ENCODE measurements at places on chromosomes 1 and 21. TPM values are rescaled to one million over a fixed set of nuclear protein-coding genes. Genes with fewer than 3 reads are reported as not detected.

GRCh38 chr1:115068826-115069585 lies 20.3 kb downstream of the TSPAN2 start:
- peak; percentile 17 for DNase-seq

Gene MTARC1
- 0.72 TPM for polyA plus RNA-seq

DNA sequence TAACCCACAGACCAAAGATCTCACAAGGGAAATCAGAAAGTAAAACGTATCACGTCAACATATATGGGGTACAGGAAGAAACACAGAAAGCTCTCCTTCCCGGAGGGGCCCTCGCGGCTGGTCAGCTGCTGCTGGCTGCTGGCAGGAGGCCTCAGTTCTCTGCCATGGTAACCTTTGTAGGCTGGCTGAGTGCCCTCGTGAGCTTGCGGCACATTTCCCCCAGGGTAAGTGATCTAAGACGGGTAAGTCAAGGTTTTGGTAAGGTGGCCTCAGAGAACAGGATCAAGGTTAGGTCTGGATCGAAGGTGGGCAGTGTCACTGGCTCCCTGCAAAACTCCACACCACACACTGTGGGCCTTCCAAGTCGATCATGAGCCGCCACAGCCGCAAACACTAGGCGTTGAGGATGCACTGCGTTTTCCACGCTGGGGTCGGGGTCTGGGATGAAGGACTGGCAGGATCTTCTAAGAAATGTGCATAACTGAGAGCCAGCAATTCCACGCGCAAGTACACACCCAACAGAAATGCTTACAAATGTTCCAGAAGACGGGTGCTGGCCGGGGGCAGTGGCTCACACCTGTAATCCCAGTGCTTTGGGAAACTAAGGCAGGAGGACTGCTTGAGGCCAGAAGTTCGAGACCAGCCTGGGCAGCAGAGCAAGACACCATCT lies 33.9 kb downstream of the WDR4 start:
- no peak for DNase-seq

GRCh38 chr1:218456444-218456843 lies 111.3 kb downstream of the TGFB2 start:
- DNase-seq: no peak

GRCh38 chr21:22889445-22889844 lies 1891.2 kb downstream of the NCAM2 start:
- DNase-seq: no peak

- DNase-seq: no peak
These were observed 1.1 kb upstream of the KCNQ4 start for GRCh38 chr1:40782371-40782956.

DNA sequence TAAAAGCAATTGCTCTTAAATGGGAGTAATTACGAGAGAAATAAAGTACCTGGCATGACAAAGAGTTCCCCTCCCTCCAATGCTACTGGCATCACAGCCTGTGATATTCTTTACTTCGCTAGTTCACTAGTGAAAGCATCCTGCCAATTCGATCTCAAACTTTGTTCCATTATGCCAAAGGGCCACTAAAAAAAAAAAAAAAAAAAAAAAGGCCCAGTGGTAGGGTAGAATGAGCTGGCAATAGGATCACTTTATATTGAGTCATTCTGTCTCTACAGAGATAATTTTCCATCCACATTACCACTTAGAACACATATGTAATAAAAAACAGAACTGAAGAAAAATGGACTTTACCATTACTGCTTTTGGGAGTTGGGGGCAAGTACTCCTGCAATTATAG lies 11.2 kb downstream of the PUM1 start:
- DNase-seq: peak; percentile 38

Gene CRYZL1
- 28.5 TPM for polyA plus RNA-seq

Gene SMYD2
- 32.7 TPM for polyA plus RNA-seq

Gene C1orf87
- polyA plus RNA-seq: not detected

DNA sequence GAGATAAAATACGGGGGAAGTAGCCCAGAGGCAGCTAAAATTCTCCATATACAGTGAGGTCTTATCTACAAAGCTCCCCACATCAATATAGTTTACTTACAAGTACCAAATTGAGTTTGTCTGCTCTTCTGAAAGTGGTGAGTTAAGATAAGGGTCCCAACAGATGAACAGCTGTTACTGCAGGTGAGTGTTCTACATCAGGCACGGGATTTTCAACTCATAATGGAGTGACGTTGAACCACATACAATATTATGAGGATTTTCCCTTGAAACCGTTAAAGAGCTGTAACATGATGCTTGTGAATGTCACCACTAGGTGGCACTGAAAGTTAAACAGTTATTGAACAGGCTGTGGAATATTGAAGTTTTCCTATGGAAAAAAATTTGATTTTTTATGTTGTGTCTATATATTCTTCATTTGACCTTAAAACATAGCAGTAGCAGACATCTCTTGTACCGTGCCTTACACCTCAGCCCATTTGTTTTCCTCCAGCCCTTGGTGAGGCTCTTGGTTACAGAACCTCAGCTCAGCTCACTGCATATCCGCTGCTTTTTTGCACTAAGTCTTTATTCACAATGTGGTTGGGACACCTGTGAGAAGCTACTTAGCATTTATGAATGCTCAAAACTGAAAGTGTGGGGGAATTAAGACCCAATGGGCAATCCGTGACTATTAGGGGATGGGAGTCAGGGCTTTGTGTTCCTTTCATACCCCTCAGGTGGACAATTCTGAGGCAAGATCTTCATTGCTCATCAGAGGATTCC lies 23.2 kb downstream of the CD1D start:
- peak; percentile 76 for DNase-seq

GRCh38 chr1:229271448-229272159 lies 693 bp downstream of the RAB4A start:
- peak; percentile 38 for DNase-seq

GRCh38 chr1:100035214-100035613 lies 65.4 kb downstream of the SLC35A3 start:
- no peak for DNase-seq

GRCh38 chr1:115827452-115828044 lies 13.4 kb downstream of the NHLH2 start:
- no peak for DNase-seq

- DNase-seq: peak; percentile 12
These were observed 642 bp downstream of the HCRTR1 start for GRCh38 chr1:31617916-31618746.

DNA sequence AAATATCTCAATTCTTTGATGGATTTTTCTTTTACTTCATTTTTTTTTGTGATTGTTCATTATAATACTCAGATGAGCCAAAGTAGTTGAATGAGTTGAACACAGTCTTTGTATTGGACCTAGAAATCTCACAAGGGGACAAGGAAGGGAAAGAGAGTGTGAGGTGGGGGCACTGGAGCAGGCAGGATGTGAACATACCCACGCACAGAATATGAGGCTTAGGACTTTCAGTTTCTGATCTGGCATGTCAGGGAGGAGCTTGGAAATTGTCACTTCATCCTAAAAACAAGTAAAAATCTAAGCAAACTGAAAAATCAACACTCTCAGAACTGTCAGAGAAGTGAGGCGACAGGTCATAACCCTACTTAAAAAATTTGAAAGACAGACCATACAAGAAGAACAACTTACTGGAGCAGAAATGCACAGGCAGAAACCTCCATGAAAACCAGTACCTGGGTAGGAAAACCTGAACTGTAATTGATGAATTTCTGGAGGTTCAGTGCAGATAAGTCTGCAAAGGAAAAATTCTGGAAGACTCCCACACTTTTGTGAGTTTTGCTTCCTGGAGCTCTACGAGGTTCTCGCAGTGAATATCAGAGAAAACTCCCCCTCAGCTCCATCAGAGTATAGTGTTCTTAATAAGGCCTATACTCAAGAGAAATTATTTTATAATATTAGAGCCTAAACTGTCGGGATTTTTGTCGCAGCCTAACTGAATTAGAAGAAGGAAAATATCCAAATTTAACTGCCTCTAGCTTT lies 3.6 kb upstream of the PTGS2 start:
- DNase-seq: no peak

Gene HIVEP3
- polyA plus RNA-seq: 4.0 TPM

DNA sequence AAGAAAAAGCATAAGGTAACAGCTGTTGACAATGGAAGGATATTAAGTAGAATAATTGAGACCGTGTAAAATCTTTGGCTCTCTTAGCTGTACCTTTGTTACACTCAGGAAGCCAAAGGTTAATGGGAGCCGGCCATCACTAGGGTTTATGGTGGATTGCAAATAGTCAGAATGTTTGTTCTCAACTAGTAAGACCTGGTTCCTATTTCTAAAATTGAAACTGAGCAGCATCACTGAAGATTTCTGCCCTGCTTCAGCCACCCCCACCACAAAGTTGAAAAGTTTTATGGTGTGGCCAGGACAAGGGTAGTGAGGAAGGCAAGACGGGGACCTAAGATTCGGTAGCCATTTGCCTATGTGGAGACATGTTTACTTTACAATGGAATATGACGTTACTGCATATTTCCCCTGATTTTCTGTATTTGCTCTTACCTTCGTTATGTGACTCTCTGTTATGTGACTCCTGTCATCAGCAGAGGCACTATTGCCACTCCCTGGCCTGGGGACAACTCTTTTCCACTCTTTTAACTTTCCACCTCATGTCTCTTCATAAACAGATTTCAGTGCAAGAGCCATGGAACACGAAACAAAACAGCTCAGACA lies 41.4 kb upstream of the KIF1B start:
- DNase-seq: no peak

Gene OR2L3
- polyA plus RNA-seq: not detected

Gene KCNA2
- not detected for polyA plus RNA-seq

Gene EFNA3
- polyA plus RNA-seq: 1.6 TPM

DNA sequence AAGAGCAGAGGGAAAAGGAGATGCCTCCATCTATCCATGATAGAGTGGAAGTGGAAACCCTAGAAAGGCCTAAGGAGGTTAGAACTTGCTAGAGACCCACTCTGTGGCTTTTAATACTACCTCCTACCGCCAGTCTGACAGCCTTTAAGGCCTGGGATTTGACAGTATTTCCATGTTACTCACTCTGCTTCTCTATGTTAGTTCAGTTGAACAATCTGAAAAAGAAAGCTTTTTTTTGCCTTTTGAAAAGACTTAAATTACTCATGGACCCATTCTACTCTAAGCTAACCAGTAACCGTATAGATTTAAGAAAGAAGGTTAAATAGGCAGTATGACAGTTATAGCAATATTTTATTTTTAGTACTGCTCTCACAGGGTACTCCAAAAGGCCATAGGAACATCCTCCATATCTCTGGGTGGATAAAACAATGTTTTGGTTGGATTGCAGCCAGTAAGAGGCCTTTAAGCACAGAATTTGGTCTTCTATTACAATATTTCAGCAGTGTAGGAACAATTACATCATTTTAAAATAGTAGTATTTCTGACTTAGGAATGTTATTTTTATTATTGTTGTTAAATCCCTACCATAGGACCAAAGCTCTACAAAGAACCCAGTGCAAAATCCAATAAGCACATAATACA lies 15.9 kb upstream of the GPR25 start:
- DNase-seq: peak; percentile 66

DNA sequence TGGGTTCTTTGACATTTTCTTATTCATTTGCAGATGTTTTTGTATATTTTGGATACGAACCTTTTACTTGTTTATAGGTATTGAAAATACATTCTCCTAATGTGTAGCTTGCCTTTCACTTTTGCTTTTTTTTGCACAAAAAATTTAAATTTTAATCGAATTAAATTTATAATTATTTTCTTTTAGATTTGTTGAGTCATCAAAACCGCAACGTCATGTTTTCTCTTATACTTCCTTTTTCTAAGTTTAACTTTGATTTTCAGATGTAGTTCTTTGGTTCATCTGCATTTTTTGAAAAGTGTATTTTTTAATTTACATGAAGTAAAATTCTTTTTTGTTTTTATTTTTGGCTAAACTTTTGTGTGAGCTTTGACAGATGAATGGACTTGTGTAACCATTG lies 243.7 kb upstream of the DPYD start:
- DNase-seq: no peak

DNA sequence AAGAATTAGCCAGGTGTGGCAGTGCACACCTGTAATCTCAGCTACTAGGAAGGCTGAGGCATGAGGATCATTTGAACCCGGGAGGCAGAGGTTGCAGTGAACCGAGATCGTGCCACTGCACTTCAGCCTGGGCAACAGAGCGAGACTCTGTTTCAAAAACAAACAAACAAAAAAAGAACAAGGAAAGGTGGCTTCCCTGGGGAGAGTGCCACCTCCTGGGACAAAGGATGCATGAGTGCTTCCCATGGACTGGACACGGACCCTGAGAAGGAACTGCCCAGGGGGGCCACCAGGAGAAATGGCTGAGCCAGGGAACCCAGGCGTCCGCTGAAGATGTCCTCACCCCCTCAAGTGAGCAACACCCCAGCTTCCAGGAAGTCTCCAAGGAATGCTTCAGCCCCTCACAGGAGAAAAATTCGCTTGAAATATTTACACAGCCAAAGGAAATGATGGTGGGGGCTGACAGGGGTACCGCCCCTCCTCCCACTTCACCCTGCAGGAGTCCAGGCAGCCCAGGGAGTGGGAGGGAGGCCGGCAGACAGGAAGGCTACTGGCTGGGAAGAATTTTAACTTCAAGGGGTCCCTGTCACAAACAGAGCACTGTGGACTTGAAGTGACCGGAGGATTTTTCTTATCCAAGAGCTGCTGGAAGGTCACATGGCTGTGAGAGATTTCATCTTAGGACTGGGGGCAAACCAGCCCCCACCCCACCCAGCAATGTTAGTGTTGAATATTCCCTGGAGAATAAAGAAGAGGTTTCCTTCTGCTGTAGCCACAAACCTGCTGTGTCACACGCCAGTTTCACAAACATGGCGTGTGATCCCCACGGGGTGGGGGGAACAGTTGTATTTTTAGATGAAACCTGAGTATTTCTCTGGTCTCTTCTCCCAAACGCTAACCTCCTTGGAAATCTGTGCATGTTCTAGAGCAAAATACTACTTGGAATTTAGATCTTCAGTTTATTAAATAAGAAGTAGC lies 90.8 kb upstream of the SLC25A33 start:
- DNase-seq: peak; percentile 23

DNA sequence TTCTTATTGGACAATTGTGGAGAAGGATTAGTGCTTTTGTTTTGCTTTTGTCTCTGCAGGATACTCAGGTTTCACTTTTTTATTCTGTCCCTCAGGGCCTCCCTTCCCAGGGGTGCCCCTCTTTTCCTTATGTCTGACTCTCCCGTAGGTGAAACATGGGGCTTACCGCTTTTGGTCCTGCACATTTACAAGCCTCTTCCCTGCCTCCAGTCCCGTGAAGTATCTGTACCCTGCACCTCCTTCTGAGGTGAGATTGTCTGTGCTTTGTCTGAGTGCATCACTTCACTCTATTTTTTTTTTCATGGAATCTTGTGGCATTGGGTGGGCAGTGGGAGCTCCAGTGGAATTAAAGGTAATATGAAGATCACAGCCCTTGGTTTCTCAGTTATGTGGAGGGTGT lies 758.1 kb upstream of the TPTE start:
- no peak for DNase-seq

Gene ACKR1
- not detected for polyA plus RNA-seq

Gene IVL
- polyA plus RNA-seq: not detected

GRCh38 chr1:63983391-63984256 lies 209.8 kb downstream of the ROR1 start:
- DNase-seq: no peak

Gene C1orf115
- 0.07 TPM for polyA plus RNA-seq

Gene SLC1A7
- 0.06 TPM for polyA plus RNA-seq

Gene CFAP107
- not detected for polyA plus RNA-seq

Gene LINGO4
- not detected for polyA plus RNA-seq

Gene GJC2
- polyA plus RNA-seq: 1.7 TPM

Gene FAM131C
- polyA plus RNA-seq: 0.56 TPM

GRCh38 chr1:205342986-205343385 lies 13.7 kb downstream of the KLHDC8A start:
- DNase-seq: no peak

GRCh38 chr1:44571712-44572571 lies 102.3 kb downstream of the TMEM53 start:
- no peak for DNase-seq

- no peak for DNase-seq
These were observed 12.0 kb downstream of the SMG7 start for GRCh38 chr1:183484254-183484653.
